ENCODE measurements at places on chromosomes 4 and X. TPM values are rescaled to one million over a fixed set of nuclear protein-coding genes. Genes with fewer than 3 reads are reported as not detected.
A peak's percentile ranks its signal among the peaks of the same experiment; 100 is the strongest.

UGT2B11 gene
- 3.4 TPM for total RNA-seq

GYPE gene
- total RNA-seq = 0.19 TPM

CDKL2 gene
- 1.4 TPM for total RNA-seq

ALPK1 gene
- 20.0 TPM for total RNA-seq

CT45A1 gene
- not detected for total RNA-seq

PASD1 gene
- not detected for total RNA-seq

TCEAL5 gene
- total RNA-seq = not detected

PNCK gene
- total RNA-seq = 0.76 TPM

EGFL6 gene
- 0.13 TPM for total RNA-seq

DNA sequence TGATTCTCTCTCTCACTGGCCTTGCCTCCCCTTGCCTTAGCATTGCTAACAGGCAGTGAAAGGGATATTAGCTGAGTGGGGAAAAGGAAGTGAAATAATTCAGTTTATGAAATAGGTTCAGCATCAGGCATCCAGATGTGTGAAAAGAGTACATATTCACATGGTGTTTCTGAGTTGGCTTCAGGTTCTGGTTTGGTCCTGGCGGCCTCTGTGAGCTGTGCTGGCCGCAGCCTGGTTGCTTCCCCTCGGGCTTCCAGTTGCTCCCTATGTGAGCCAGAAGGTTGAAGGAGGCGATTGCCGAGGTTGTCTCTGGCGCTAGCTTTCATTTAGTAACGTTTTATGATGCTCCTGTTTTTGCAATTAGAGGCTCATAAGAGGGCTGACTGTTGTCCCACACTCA lies 99.1 kb upstream of the TLR2 start:
- no peak for DNase-seq

- no peak for DNase-seq
Measured at GRCh38 chr4:146059865-146060264, 115.7 kb upstream of the LSM6 start.

DNA sequence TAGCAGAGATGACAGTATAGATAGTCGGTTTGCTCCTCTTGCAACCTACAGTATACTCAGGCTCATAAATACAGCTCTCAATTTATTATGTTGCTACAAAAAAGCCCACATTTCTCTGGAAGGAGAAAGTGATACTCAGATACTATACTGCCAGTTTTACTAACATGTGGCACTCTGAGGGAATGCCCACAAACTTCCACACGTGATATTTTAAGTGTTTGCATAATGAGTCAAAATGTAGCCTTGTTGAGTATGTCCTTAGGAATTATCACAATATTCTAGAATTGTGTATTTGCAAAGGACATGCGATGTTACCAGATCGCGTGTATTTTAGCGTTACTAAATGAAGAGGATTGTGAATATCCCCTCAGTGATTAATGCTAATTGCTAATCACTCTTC lies 929.1 kb downstream of the STIM2 start:
- no peak for DNase-seq

DNA sequence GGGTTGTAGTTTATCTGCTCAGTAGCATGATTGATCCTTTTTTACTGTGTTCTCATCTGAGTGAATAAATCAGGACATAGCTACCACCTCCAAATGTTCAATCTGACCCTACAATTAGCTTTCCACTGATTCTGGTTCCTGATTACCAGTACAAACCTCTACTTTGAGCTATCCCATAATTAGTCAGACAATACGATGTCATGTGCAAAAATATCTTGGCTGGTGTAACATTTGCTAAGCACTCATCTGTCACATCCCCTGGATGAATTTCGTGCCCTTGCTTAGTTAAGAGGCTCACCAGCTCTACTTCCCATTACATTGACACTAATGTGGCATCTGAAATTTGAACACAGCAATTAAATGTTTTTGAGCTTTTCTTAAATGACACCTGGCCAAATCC lies 1101.0 kb upstream of the PCDH7 start:
- no peak for DNase-seq

DNA sequence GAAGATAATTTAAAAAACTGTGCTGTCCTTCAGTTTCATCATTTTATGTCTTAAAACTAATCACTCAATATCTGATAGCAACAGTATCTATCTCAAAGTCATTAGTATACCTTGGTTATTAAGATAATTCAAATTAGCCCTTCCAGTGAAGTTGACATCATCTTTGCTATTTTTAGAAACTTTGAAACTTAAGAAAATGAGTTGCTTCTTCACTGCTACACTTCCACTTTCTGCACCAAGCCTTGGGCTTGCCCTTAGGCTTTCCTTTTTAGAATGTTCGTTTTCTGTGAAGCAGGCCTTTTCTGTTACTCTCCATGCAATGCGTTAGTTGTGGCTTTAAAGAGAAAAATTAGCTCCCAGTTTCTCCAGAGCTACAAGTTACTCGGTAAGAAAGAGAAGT lies 4.4 kb upstream of the VAMP7 start:
- no peak for DNase-seq

DNA sequence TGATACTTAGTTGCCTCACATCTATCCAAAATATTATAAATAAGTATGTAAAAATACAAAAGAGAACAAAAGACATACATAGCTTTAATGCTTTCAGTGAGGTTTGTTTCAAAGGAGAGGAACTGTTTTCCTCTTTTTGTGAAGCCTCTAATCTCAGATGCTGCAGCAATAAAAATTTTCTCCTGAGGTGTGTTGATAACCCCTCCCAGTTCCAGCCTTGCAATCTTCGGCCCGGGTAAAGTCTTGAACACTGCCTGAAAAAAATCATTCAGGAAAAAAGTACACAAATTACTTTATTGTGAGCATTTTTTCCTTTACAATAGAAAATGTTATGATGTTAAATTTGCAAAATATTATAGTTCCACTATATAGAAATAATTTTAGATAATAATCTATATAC lies 8.8 kb downstream of the BBS7 start:
- DNase-seq = no peak

DNA sequence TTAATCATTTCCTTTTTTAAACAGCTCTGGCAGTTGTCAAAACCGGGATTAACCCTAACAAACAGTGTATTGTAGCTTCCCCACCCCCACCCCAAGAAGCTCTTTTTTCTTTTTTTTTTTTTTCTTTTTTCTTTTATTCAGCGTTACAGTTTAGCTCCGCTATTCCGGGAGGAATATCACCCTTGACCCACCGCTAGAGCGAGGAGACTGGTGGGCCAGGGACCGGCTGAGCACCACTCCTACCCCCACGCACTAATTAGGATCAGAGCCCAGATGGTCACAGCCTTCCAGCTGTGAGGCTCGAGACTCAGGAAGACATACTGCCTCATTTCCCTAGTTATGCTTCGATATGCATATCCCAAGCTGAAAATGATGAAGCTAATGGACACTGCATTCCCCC lies 2.0 kb downstream of the PARM1 start:
- no peak for DNase-seq

GRCh38 chr4:87975466-87975865 lies at the start of gene SPP1:
TSS of gene SPP1 (plus strand) at chr4:87975714. CDS start at chr4:87976896, 1,182 bp downstream.
- DNase-seq = no peak

GRCh38 chr4:94462572-94462971 lies 10.8 kb downstream of the PDLIM5 start:
- no peak for DNase-seq

DNA sequence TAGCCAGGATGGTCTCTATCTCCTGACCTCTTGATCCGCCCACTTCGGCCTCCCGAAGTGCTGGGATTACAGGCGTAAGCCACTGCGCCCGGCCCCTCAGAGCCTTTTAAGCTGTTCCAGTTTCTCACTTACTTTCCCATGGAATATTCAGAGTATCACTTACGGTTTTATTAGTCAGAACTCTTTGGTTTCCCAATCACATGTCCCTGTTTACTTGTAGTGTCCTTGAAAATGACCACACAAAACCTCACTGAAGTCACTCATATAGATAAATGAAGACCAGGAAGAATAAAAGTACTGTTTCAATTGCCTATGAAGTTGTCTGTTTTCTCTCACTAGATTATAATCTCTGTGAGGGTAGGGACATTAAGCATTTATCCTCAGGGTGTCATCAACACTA lies 217.2 kb upstream of the HCCS start:
- no peak for DNase-seq

DNA sequence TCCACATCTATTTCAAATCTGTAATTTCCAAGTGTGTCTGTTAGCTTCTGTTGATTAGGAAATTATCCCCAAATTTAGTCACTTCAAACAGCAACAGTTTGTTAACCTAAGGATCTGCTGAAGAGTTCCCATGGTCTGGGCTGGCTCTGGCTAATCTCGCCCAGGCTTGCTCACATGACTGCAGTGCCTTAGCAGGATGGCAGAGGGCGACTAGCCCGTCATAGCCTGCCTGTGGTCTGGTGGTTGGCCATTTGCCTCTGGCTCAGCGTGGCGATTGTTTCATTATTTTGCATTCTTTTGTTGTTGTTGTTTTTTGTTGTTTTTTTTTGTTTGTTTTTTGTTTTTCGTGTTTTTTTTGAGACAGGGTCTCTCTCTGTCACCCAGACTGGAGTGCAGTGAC lies 264.0 kb downstream of the TRIML1 start:
- no peak for DNase-seq

- no peak for DNase-seq
Measured at GRCh38 chrX:1781766-1782165, 166.9 kb downstream of the ASMT start.

GRCh38 chr4:167831855-167832254 lies 260.5 kb upstream of the ANXA10 start:
- no peak for DNase-seq

DNA sequence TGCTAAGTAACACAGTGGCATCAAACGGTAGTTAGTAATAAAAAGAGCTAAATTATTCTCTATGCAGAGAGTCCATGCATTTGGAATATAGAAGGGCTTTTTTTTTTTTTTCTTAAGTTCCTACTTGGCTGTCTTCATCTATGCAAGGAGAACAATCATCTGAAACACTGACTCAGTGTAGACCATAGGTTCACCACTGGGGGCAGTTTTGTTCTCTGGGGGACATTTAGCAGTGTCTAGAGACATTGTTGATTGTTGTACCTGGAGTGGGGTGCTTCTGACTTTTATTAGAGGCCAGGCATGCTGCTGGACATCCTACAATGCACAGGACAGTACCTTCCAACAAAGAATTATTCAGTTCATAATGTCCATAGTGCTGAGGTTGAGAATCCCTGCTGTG lies 41.2 kb downstream of the TMA16 start:
- no peak for DNase-seq

DNA sequence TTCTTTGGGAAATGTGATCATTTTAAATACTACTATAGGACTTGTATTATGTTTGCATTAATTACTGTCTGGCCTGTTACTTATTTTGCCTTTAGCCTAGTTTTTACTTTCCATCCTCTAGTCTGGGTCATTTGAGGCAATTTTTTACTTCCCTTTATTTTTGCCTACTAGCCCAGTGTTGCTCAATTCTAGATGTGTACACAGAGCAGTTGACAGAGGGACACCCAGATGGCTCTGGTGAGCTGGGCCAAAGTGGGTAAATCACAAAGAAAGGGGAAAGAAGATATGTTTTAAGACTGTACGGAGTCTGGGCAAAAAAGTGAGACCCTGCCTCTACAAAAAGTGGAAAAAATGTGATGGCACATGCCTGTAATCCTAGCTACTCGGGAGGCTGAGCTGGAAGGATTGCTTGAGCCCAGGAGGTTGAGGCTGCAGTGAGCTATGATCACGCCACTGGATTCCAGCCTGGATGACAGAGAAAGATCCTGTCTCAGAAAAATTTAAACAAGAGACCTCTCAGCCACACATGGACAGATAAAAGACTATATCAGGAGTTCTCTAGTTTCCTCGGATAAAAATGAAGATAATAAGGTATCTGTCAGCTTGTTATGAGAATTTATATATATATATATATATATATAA lies 35.7 kb downstream of the APOO start:
- no peak for DNase-seq

- no peak for DNase-seq
Measured at GRCh38 chr4:169098054-169098497, 88.0 kb upstream of the CBR4 start.

- no peak for DNase-seq
Measured at GRCh38 chrX:23792861-23793553, 10.0 kb downstream of the SAT1 start.

DNA sequence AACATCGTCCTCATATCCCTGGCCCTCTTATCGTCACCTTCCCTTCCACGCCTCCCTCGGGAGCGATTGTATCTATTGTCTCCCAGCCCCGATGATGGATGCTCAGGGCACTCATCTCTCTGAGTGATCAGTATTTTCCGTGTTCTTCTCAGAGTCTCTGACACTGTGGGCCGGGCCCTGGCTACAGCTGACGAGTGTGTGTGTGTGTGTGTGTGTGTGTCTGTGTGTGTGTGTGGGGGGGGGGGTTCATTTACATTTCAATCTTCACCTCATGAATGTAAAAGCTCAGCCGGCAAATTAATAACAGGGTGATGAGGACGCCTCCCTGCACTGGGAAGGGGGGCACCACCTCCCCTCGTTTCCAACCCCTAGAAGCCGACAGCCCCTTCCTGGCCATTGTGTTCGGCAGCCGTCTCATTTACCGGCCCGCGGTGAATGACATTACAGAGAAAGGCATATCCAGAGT lies 159.5 kb downstream of the SHOX start:
- DNase-seq = no peak

DNA sequence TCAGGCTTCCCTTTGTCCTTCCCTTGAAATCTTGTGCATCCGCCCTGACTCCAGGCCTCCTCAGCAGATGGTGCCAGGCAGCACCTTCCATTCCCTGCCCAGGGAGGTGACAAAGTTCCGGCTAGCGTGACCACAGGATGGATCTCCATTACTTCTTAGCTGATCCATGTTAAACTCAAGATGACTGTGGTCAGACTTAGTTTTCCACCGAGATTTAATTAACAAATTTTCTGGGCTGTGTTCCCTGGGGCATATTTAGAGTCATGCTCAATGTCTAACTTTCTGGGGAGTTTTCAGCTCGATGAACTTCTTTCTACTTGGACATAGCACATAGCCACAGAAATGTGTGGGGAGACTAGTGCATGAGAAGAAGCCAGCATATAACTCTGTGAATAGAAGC lies 215.1 kb upstream of the SFRP2 start:
- no peak for DNase-seq

DNA sequence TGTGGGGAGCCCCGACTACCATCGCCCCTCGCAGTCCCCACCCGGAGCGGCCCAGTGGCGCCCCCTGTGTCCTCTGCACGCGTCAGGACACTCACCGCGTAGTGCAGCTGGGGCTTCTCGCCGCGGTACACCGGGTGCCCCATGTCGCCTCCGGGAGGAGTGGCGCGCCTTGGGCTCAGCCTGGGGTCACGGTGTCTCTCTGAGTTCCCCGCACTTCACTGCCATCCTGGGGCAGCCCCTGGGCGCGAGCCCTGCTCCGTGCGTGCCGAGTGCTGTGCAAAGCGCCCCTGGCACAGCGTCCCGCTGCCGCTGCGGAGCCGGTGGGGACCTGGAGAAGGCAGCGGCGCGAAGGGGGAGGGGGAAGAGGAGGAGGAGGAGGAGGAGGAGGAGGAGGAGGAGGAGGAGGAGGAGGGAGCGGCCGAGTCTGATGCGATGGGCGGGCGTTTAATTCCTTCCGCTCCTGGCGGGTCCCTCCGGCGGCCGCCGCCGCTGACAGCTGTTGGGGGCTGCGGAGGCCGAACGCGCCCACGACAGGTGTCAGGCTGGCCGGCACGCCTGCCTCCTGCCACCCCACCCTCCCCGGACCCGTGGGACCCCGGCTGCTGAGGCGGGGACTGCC lies 134.3 kb downstream of the AMELX start:
- peak; percentile 92 for DNase-seq

All from lower leg skin (tissue), 4 donors.